ENCODE measurements at places on chromosomes 11 and 22. TPM values are rescaled to one million over a fixed set of nuclear protein-coding genes. Genes with fewer than 3 reads are reported as not detected.

ROBO3 gene
- 38.7 TPM for polyA plus RNA-seq

INS gene
- not detected for polyA plus RNA-seq

TSPAN18 gene
- 0.98 TPM for polyA plus RNA-seq

HOATZ gene
- 0.24 TPM for polyA plus RNA-seq

KIRREL3 gene
- polyA plus RNA-seq, result 2.3 TPM

IGLL5 gene
- polyA plus RNA-seq, result not detected

HBE1 gene
- polyA plus RNA-seq, result 8.3 TPM

SLC39A13 gene
- 65.9 TPM for polyA plus RNA-seq
